ENCODE measurements at places on chromosomes 3 and 15. TPM values are rescaled to one million over a fixed set of nuclear protein-coding genes. Genes with fewer than 3 reads are reported as not detected.

The CADM2 gene
- 13.3 TPM for total RNA-seq

- peak; percentile 22 for DNase-seq
Observed at GRCh38 chr3:155739154-155739553, 5.7 kb downstream of the PLCH1 start.

The RTP3 gene
- not detected for total RNA-seq

The TUBGCP5 gene
- 34.8 TPM for total RNA-seq

GRCh38 chr3:18124501-18124900 is 300.6 kb downstream of the SATB1 start:
- DNase-seq: no peak

GRCh38 chr3:47704237-47704612 is 77.5 kb downstream of the SMARCC1 start:
- no peak for DNase-seq

GRCh38 chr3:122681284-122681973 is 790 bp downstream of the PARP14 start:
- no peak for DNase-seq

The C3orf49 gene
- total RNA-seq: not detected

The ZNF609 gene
- total RNA-seq: 19.6 TPM

The CYP1A2 gene
- total RNA-seq: not detected

DNA sequence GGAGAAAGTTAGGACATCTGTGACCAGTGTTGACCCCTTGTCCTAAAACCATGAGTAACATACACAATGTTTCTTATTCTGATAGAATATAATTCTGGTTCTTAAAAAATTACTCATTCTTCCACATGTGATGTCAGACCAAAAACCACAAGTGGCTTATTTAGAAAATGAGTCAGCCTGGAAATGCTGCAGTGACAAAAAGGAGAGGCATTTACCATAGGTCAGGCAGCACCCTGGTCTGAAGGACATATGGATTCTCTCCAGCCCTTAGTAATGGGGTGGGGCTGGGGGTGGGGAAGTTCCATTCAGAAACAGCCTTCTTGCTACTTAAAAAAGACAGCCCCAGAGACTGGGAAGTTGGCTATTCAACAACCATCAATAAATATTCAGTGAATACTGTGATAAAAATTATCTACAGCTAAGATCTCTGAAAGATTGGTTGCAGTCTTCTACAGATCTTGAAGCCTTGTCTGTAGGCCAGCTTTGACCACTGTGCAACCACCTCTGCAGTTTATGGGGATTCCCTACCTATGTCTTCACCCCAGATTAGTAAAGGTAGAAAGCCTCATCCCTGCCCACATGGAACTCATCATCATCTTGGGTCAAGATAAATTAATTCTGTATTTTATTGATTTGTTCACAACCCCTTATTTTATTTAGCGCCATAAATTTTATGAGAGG is 34.9 kb upstream of the TIMP4 start:
- DNase-seq: no peak

- no peak for DNase-seq
Observed at GRCh38 chr15:100284191-100284590, 57.6 kb downstream of the ADAMTS17 start.

The ABHD6 gene
- total RNA-seq: 8.3 TPM

- DNase-seq: no peak
Observed at GRCh38 chr15:78050826-78051225, 26.7 kb downstream of the TBC1D2B start.

The P2RY1 gene
- 16.9 TPM for total RNA-seq

DNA sequence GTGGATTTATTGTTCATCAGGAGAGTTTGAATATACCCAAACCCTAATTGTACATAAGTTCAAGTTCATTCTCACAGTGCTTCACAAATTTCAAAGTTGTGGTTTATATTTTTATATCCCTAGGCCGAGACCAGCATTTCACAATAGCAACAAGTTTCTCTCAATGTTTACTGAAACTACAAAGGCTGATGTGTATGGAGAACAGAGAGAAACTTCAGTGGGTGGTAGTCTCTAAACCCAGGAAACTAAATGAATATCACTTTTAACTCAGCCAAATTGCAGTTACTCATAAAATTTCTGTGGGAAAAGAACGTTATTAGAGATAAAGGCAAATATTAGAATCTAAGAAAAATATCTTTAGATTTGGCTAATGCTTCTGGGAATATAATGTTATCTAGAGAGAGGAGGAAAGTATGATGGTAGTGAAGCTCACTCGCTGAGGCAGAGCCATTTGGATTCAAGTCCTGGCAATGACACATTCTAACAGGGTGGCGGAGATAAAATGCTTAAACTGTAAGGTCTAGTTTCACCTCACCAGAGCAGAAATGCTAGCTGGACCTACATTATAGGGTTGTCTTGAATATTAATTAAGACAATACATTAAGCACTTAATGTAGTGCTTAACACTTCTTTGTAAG is 514.8 kb downstream of the EPHA3 start:
- no peak for DNase-seq

- DNase-seq: no peak
Observed at GRCh38 chr3:14307656-14308302, 94.6 kb upstream of the SLC6A6 start.

GRCh38 chr3:43030162-43030935 is 51.2 kb downstream of the GASK1A start:
- DNase-seq: no peak

- DNase-seq: peak; percentile 91
Observed at GRCh38 chr3:126486360-126486847, 10.7 kb upstream of the ZXDC start.

Data from tongue (tissue), 3 donors.